NCI-H2081 treated with DMSO at 0.1 percent for 48 hours (cell line): ENCODE measurements at places on chromosomes 3 and 15.

DNA sequence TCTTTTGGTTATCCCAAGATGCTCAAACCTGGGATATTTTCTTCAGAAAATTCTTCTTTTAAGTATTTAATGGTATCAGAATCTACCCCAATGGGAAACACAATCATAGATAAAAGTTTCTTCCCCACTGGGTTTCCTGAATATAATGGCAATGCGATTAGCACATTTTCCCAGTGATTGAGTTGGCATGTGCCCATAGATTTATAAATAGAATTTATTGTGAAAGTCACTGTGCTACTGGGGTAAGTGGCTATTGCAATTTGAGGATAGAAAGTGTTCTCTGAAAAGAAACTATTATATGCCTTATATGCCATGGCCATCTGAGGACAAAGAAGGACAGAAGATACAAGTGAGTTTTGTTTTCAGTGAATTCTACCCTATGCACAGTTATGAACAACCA, 99.0 kb upstream of the RBMS3 start:
- no peak for DNase-seq

GRCh38 chr15:80107774-80108173, 45.0 kb upstream of the FAH start:
- no peak for DNase-seq

- DNase-seq, result no peak
Measured at GRCh38 chr3:57383406-57383805, 90.9 kb upstream of the ASB14 start.

GRCh38 chr15:68312701-68313204, 35.2 kb downstream of the FEM1B start:
- DNase-seq, result no peak
